Bronchial smooth muscle cell (primary cell): ENCODE measurements at places on chromosomes 4 and X. TPM values are rescaled to one million over a fixed set of nuclear protein-coding genes. Genes with fewer than 3 reads are reported as not detected.

Gene GSX2
- not detected in 2 replicates for total RNA-seq

Gene PABPC5
- 1.6 and 2.7 TPM in 2 replicates for total RNA-seq

Gene NOCT
- 3.2 and 5.0 TPM in 2 replicates for total RNA-seq

Gene GABRE
- total RNA-seq: 5.2 and 11.0 TPM in 2 replicates
